ENCODE measurements at places on chromosomes 4 and X. TPM values are rescaled to one million over a fixed set of nuclear protein-coding genes. Genes with fewer than 3 reads are reported as not detected.

DNA sequence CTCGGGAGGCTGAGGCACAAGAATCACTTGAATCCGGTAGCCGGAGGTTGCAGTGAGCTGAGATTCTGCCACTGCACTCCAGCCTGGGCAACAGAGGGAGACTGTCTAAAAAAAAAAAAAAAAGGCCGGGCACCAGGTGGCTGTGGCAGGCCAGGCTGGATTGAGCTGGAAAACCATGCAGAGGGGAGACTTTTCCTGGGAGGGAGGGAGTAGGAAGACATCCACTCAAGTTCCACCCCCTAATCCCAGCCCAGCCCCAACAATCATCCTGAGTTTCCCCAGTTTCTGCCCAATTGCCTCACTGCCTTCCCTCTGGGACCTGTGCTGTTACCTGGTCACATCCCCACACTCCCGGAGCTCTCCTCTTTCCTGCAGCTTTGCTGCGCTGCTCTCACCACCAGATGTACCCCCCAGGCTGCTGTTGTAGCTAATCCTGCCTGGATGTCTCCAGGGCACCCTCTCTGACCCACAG lies 9.0 kb upstream of the TSPYL2 start:
- no peak for DNase-seq

Gene RXFP1
- 9.6 TPM for total RNA-seq

DNA sequence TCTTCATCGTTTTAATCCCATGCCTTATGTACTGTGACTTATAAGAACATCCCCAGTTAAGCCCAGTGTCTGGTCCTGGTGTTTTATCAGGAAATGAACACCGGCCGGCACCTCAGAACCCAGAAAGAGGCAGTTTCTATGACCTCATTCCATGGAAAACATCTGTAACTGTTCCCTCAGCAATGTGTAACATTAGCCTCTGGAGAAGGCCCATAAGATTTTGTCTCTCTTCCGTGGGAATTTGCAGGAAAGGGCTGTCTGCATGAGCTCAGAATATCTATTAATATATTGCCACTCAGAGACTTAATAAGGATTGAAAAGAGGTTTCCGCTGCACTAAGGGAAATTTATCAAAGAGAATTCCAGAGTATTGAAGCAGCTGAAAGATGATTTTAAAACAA lies 3.1 kb upstream of the TCEANC start:
- peak; percentile 86 for DNase-seq

Gene SAGE1
- not detected for total RNA-seq

Gene NAP1L2
- 0.48 TPM for total RNA-seq

DNA sequence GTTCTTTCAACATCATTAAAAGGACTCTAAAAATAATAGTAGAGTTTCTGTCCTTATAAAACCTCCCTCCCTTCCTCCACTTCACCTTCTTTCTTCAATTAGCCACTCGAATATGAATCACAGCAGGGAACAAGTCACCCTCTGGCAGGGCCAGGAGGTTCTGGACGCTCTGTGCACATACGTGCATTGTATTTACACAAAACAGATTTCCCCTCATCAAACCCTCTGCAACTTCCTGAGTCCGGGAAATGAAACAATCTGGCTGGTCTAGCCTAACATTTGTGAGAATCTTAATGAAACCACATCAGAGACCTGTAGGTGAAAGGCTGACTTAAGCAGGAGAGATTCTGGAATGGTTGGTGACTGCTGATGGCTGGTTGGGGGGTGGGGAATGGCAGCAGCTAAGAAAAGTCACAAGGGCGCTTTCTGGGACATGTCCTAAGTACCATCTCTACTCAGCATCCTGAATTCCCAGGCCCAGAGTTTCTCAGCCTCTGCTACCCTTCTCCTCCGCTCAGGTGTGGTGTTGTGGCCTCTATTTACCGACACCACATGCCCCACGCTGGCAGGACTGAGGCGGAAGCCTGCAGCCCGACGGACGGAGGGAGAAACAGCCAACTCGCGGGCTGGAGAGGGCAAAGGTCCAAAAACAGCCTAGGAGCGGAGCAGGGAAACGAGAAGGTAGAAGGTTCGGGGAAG lies 1.0 kb downstream of the ZDHHC9 start:
- peak; percentile 7 for DNase-seq

Gene UGT2A1
- total RNA-seq: 2.9 TPM

GRCh38 chr4:26175006-26175786 lies 145.6 kb upstream of the RBPJ start:
- DNase-seq: no peak

DNA sequence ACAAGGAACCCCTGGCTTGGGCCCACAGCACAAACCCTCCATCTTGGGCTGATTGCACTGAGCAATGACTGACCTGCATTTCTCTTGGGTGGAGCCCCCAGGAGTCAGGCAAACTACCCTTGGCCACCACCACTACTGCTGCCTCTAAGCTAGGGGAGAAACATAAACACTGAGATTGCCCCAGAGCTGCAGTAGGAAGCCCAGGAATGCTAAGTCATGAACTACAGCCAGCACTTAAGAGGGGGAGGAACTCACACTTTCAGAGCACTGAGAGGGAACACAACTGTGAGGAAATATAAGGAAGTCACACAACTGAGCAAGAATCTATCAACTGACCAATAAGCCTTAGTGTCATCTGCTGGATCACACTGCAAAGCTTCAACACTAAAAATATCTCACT lies 111.6 kb upstream of the PPP3CA start:
- no peak for DNase-seq

Gene POF1B
- total RNA-seq: 9.9 TPM

Gene HTN3
- total RNA-seq: 4.8 TPM

DNA sequence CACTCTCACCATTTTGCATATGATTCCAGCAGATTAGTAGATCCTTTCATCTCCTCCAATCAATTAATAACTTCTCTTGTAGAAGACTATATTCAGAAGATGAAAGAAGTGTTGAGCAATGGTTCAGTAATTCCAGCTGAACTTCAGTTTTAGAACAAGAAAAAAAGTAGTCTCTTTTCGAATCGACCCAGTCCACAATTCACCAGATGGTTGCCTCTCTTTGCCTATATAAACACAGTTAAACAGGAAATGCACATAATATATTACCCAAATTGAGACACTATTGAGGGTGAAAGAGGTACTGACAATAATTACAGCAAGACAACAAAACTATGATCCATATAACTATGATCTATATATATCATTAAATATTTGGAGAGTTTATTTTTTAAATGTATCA lies 16.8 kb upstream of the FAM241A start:
- DNase-seq: no peak

Gene MAOB
- total RNA-seq: 0.48 TPM

DNA sequence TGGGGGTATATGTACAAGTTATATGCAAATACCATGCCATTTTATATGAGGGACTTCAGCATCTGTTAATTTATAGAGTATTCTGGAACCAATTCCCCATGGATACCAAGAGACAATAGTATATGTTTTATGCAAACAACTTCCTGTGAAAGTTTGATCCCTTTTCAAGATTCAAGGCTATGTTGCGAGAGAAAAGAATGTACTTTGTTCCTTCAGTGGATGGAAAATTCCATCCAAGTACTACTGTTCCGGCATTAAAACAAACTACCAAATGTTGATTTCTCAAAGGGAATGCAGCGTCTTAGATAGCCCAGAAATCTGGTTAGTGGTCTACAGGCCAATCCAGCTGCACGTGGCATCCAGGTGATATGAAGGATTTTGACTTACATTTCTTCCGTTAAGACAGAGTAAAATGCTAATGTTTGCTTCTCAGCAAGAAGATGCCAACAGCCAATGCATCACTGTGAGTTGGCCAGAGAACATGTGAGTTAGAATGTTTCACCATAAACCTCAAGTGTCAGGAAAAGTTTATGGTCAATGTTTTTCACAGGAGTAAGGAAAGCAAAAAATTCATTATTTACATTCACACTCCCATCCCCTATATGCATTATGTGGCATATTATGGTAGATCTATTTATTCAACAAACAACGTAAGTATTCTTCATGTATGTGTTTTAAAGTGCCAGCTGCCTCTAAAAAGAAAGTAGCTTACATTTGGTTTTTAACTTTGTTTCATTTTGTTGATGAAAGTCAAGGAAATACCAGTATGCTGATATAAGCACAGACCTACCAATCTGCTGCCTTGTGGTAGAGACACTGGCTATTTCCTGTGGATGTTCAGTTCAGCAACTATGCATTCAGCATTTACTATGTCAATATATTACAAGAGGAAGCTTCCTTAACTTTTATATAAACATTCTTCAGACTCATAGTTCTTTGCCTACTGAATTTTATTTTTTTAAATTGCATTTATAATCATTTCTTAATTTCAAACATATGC lies 44.4 kb downstream of the METTL14 start:
- DNase-seq: no peak

DNA sequence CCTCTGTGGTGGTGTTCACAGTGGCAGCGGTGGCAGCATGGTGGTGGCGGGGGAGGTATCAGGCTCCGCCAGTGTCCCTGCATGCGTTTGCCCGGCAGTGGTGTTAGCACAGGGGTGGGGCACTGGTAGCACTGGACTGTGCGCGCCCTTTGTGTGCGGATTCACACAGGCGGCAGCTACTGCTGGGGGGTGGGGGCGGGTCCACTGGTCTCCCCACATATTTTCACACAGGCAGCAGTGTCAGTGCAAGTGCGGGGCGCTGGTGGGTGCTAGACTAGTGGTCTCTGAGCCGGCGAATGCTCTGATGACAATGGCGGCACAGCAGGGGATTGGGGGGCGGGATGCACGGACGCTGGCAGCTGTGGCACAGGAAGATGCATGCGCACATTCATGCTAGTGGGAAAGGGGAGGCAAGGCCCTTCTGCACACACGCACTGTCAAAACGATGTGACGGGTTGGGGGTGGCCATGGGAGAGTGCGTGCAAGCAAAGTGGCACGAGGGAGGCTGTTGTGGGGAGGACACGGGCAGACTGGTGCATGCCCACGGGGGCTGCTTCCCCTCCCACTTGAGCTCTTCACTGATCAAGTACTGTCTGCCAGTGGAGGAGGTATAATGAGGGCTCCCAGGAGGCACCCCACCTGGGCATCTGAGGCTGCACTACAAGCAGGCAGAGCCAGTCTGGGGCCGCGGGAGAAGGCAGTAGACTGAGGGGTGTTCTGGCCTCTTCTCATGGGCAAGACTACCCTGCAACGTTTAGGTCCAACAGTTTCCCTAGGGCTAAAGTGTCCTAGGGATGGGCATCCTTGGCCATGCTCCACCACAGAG lies 53.0 kb downstream of the POF1B start:
- no peak for DNase-seq

Data from umbilical cord (tissue), 2 donors.